ENCODE measurements at places on chromosomes 13 and 19. TPM values are rescaled to one million over a fixed set of nuclear protein-coding genes. Genes with fewer than 3 reads are reported as not detected.

Gene SLC7A9
- total RNA-seq = 3.1 TPM

Gene ZNF415
- 15.5 TPM for total RNA-seq

Gene LIPE
- 6.9 TPM for total RNA-seq

GRCh38 chr19:18596752-18597157 is 8.2 kb downstream of the REX1BD start:
- no peak for DNase-seq

Gene PLIN5
- total RNA-seq = 1.2 TPM

DNA sequence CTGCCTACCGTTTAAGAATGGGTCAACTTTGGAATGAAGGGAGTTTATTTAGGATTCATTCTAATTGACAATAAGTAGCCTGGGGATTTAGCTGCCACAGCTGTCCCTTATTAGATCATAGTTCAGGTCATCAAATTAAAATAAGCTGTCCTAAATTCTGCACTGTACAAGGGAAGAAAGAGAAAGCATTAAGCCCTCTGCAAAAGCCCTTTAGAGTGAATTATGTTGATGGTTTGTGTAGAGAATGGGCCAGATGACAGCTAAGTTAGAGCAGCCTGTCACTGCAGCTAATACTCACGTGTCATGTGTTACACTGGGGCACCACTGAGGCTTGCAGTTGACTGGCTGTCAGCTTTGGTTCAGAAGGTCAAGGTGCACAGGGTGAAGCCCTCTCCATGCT is 737.1 kb upstream of the SLC10A2 start:
- no peak for DNase-seq

DNA sequence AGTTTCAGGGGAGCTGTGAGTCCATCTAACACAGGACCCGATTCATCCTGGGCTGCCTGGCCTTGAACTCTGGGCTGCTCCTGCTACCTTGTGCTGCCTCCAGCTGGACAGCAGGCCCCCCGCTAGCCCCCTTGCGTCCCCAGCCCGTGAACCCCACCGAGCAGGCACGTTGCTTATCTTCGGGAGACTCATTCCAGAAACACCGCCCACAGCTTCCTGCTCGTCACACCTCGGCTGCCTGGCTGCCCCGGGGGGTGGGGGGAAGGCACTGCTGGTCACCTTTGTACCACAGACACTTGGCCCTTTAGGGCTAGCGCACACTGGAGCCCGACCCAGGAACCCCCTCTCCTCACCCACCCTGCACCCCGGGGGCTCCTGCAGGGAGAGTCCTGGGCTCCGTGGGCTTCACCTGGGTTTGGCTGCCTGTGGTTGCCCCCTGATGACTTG is 48.1 kb downstream of the CRTC1 start:
- peak; percentile 64 for DNase-seq

DNA sequence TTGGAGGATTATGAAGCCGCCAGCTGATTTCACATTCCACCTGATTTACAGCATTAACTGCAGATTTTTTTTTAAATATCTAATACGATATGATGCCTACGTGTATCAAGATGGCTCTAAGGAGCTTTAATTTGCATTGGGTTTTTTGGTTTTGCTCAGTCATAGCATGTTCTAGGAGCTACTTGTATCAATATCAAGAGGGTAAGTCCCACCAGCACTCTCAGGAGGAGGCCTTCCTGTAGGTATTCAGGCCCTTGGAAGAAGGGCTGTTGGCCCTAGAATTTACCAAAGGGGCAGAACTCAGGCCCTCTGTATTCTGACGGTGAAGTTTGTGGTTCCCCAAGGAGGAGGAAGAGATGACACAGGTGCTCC is 97.2 kb upstream of the IPO5 start:
- DNase-seq = no peak

DNA sequence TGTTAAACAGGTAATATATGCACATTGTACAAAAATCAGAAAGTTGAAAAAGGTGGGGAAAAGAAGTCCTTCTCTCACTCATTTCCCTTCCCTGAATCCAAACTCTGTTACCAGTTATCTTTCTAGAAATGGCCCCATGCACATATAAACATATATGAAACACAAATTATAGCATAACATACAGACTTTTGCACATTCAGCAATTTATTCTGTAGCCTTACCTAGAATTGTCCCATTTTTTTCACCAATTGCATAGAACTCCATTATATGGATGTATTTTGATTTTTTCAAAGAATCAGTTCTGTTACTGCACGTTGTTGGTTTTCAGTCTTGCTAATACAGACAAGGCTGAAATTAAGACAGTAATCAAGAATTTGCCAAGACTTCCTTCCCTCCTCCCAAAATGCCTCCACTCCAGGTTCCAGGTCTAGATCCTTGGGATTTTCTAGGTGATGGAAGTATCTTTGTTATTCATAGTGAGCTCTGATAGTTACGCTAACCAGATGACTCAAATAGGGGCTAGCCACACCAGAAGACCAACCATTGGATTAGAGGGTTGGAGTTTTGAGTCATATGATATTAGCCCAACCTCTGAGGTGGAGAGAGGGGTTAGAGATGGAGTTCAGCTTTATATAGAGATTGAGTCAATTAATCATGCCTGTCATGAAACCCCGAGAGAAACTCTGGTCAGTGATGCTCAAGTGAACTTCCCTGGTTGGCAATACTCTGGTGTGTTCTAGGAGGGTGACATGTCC is 30.7 kb downstream of the GPR180 start:
- DNase-seq = no peak

Gene RNASEH2B
- 37.8 TPM for total RNA-seq

Gene LHB
- not detected for total RNA-seq

Gene TMEM59L
- total RNA-seq = 4.6 TPM

Gene DACT3
- 24.5 TPM for total RNA-seq

DNA sequence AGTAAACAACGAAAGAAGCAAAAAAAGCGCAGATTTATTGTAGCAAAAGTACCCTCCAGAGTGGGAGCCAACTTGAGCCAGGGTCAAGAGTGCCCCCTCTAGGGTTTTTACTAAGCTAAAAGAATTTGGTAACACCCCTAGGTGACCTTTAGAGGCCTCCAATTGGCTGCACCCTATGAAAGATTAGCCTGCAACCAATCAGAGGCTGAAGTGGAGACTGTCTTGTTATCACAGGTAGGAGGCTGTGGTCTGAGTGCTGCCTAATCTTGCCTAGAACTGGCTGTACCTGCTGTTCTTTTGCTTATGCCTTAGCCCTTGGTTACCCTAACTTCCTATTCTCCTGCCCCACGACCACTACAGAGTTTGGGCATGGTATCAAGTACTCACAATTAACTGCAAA is 38.3 kb downstream of the ANKRD10 start:
- no peak for DNase-seq

Gene ZNF560
- total RNA-seq = not detected

GRCh38 chr13:43431290-43431716 is 355.5 kb downstream of the ENOX1 start:
- no peak for DNase-seq

GRCh38 chr13:41652735-41653361 is 195.5 kb downstream of the RGCC start:
- no peak for DNase-seq

GRCh38 chr13:20131057-20131832 is 29.6 kb downstream of the GJA3 start:
- peak; percentile 47 for DNase-seq

- no peak for DNase-seq
These were observed 3.4 kb downstream of the TMPRSS9 start for GRCh38 chr19:2363419-2363818.

GRCh38 chr13:82070416-82070815 is 1729.5 kb upstream of the SPRY2 start:
- no peak for DNase-seq

DNA sequence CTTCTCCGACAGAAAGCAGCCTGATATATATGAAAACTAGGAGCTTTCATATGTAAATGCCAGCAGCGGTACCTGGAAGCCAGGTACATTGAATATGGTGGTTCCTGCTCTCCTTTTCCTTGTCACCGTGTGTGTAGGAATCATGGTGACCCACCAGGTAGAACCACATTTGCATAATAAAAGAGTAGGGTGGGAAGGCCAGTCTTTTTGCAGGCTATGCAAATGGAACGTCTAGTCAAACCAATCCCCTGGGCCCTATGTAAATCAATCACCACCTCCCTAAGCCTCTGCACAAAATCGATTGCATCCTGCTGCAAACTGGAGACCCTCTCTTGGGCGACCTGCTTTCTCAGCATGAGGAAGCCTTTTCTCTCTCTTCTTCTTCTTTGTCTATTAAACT is 22.2 kb upstream of the ZNF181 start:
- no peak for DNase-seq

Gene IGFL3
- not detected for total RNA-seq

Gene CEACAM20
- 2.3 TPM for total RNA-seq

- DNase-seq = peak; percentile 40
These were observed 4.8 kb downstream of the LSR start for GRCh38 chr19:35253316-35254286.

DNA sequence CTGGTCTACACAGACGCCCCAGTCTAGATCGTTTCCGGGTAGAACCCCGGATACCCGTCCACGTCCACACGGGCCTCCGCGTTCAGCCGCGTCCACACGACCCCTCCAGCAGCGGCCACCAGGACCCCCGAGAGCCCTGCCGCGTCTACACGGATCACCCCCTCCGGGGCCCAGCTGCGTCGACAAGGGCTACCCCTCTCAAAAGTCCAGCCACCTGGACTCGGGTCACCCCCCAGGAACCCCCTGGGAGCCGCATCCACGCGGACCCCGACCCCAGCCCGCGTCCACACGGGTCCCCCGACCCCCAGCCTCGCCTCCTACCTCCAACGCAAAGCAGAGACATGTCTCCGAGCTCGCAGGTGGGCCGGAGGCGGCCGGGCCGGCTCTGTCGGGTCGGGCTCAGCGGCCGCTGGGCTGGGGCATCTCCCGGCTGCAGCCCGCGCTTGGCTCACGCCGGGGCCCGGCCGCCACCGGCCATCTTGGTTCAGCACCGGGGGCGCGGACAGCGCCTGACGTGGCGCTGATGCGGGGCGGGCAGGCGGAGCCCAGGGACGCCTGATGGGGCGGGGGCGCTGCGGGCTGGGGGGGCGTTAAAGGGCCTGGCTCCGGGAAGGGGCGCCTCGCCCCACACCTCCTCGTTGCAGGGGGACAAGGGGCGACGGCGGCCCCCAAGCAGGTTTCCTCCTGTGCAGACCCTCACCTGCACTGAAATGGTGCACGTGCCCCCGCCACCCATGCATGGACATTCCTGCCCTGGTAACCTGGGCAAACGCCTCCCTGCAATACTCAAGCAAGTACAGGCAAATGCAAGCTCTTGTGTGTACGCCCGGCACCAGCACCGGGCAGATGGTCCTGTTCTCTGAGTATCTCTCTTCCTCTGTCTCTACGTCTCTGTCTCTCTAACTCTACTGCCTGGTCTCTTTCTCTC is at the start of gene UNC13A:
UNC13A (minus strand) TSS at position 498 of the 928 bp plus-strand sequence; CDS start at position 343, 155 bp downstream.
- peak; percentile 82 for DNase-seq

Gene AMER2
- total RNA-seq = 0.14 TPM

Gene ZSWIM4
- 15.7 TPM for total RNA-seq

DNA sequence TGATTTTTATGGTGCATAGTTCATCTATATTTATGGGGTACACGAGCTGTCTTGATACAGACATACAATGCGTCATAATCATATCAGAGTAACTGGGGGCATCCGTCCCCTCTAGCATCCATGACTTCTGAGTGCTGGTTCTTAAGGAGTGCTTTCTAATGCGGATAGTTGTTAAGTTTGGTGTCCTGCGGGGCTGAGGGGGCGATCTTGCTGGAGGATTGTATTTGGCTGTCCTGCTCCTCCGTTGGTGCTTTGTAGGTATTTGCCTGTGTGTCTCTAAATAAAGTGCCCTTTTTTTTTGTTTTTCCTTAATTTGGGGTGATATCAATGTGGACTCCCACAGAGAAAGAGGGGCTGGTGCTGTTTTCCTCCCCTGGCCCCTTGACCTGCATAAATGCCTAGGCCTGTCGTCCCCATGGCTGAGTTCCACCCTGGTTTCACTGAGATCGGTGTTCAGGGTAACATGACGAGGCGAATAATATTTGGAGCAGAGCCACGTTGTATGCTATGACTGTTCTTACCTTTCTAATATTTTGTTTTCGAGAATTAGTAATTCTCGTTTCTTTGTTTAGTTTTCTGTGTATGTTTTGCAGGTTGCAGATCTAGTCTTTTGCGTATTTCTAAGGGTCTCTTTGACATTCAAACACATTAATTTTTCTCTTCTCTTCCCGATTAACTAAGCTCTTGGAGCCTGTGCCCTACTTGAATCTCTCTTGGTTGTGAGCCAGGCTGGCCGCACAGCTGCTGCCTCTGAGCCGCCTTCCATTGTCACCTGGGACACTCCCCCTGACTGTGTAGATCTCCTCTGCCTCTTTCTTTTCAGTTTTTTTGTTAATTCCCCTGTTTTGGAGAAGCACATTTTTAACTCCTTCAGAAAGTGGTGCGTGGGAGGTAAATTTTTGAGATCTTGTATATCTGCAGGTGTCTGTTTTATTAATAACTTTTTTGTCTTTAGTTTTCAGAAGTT is 100.3 kb downstream of the ARHGEF7 start:
- DNase-seq = no peak

Gene ICAM4
- 5.3 TPM for total RNA-seq

Gene KLF2
- total RNA-seq = 2.1 TPM

Data from type B pancreatic cell (in vitro differentiated cells).